ENCODE measurements at places on chromosomes 2 and 18.

- DNase-seq, result no peak
Measured at GRCh38 chr2:160551259-160551658, 57.7 kb upstream of the RBMS1 start.

DNA sequence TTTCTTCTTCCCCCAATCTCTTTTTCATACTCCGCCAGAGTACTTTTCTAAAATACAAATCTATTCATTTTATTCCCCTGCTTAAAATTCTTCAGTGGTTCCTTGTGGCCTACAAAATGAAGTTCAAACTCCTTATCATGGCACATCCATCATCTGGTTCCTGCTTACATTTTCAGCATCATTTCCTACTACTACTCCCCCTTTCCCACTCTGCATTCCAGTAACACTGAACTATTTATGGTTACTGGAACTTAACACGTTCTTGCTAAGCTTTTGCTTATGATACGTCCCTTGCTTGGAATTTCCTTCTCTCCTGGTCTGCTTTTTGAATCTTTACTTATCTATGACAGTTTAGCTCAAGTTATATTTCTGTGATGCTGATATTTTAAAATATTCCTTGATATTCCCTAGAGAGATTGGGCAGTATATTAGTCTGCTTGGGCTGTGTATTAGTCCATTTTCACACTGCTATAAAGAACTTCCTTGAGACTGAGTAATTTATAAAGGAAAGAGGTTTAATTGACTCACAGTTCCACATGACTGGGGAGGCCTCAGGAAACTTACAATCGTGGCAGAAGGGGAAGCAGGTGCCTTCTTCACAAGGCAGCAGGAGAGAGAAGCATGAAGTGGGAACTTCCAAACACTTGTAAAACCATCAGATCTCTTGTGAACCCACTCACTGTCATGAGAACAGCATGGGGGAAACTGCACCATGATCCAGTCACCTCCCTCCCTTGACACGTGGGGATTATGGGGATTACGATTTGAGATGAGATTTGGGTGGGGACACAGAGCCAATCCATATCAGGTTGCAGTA is 53.2 kb downstream of the BMPR2 start:
- no peak for DNase-seq

DNA sequence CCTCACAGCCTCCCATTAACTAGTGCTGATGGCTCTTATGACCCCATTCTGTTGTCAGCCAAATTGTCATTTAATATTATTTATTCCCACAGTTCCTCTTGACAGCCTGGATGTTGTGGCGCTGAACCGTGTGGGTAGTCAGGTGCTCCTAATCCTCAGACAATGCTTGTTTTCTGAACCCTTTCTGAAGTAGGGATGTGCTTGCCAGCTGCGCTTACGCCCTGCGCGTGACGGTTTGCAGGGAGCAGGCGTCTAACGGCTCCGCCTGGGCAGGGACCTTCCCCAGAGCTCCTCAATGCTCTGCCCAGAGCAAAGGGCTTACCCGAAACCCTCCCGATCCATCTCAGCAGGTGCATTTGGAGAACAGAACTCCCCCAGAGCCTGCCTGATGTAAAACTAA is 358.2 kb upstream of the MYT1L start:
- DNase-seq, result peak; percentile 91

- no peak for DNase-seq
Measured at GRCh38 chr2:155379494-155379893, 681.0 kb downstream of the KCNJ3 start.

- no peak for DNase-seq
Measured at GRCh38 chr2:40746191-40746590, 294.3 kb upstream of the SLC8A1 start.

GRCh38 chr2:175571078-175571653 is 389.7 kb upstream of the ATP5MC3 start:
- no peak for DNase-seq

GRCh38 chr18:56516789-56517188 is 121.6 kb downstream of the TXNL1 start:
- DNase-seq, result no peak

DNA sequence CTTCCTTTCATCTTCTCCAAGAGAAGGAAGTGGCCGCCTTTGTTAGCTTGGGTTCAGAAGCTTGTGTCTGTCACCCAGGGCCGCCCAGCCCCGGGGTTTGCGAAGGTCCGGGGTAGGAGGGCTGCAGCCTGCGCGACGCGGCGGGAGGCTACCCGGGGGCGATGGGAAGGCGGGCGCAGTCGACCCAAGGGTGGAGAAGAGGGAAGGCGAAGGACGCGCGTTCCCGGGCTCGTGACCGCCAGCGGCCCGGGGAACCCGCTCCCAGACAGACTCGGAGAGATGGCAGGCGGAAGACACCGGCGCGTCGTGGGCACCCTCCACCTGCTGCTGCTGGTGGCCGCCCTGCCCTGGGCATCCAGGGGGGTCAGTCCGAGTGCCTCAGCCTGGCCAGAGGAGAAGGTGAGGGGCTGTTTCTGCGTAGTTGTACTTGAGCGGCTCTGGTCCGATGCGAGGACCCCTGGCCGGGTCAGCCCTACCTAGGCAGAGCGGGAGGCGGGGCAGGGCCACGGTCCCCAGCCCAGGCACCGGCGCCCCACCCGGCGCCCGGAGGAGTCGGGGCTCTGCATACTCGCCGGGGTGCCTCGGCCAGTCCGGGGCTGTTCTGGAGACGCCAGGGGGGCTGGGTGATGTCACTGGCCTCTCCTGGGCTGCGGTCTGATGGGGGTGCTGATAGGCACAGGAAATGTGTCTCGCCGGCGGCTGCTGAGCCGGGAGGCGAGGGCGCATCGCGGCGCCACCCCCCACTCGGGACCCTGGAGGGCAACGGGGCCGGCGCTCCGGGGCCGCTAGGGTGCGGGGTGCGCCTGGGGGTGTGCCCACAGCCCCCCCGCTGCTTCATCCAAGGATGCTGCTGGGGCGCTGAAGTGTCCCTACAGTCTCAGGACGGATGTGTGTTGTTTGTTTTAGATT is at the start of gene QPCT:
Gene QPCT, plus strand, starts transcription at position 178 of the 909 bp plus-strand sequence. Its CDS starts 102 bp downstream, at position 280.
- DNase-seq, result peak; percentile 50

- no peak for DNase-seq
Measured at GRCh38 chr2:19989342-19989666, 601 bp downstream of the WDR35 start.

GRCh38 chr18:43405097-43405496 is 127.8 kb upstream of the SYT4 start:
- no peak for DNase-seq

GRCh38 chr2:15786901-15787300 is 153.4 kb upstream of the MYCN start:
- no peak for DNase-seq

DNA sequence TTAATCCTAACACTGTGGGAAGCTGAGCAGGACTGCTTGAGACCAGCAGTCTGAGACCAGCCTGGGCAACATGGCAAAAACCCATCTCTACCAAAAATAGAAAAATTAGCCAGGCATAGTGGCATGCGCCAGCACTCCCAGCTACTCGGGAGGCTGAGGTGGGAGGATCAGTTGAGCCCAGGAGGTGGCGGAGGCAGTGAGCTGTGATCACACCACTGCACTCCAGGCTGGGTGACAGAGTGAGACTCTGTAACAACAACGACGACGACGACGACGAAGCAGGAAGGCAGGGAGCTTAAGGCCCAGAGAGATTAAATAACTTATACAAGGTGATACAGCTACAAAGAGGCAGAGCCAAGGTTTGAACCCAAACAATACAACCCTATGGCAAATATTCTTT is 37.3 kb downstream of the CFAP36 start:
- no peak for DNase-seq

Measured in NCI-H345 (cell line).